ENCODE measurements at places on chromosomes 1 and 21.

- no peak for DNase-seq
Measured at GRCh38 chr1:57712846-57713245, 289.0 kb upstream of the DAB1 start.

DNA sequence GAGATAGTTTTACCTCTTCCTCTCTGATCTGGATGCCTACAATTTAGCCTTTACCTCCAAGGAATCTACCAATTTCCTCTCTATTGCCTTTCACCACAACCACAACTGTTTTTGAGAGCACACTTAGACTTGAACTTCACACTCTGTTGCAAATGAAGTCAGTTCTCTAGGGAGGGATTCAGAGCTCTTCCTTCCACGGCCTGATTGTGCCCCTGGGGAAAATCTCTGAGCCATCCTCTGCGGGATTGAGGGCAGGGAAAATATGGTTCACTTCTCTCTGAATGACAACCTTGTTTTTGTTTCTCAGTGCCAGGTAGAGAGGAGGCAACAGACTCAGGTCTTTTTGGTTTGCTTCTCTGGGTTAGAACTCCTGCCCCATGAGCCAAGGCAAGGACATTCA lies 35.4 kb upstream of the BCL10 start:
- no peak for DNase-seq

- DNase-seq = no peak
Measured at GRCh38 chr1:228073061-228073856, 9.2 kb upstream of the ARF1 start.

DNA sequence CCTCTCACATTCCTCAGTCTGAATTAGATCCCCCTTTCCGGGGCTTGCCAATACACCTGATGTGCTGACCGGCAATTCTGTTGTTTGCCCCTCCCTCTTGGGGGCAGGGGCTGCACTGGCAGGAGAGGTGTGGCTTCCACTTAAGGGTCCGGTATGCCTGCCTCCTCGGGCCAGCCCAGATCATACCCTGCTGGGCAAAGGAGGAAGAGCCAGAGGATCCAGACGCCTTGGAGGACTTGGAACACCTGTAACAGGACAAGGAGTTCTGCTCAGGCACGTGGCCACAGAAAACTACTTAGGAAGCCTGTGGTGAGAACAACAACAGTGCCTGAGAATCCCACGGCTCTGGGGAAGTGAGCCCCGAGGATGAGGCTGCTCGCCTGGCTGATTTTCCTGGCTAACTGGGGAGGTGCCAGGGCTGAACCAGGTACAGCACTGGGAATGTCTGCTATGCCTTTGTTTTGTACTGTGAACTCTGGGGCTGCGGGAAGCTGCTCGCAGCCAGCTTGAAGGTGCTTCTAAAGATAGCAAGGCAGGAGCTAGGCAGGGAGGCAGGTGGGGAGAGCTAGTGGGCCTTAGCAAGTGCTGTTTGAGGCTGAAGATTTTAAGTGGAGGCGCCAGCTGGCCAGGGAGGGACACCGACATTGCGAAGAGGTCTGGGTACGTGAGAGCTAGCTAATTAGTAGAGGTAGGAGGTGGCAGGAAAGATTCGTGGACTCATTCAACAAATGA lies at the start of gene SMPDL3B:
TSS of gene SMPDL3B (plus strand) at position 183 of the 732 bp plus-strand sequence. CDS start at position 367, 184 bp downstream.
- DNase-seq = no peak

GRCh38 chr1:170376801-170377385 lies 155.1 kb upstream of the GORAB start:
- no peak for DNase-seq

GRCh38 chr1:88079036-88079435 lies 605.0 kb upstream of the PKN2 start:
- DNase-seq = no peak

DNA sequence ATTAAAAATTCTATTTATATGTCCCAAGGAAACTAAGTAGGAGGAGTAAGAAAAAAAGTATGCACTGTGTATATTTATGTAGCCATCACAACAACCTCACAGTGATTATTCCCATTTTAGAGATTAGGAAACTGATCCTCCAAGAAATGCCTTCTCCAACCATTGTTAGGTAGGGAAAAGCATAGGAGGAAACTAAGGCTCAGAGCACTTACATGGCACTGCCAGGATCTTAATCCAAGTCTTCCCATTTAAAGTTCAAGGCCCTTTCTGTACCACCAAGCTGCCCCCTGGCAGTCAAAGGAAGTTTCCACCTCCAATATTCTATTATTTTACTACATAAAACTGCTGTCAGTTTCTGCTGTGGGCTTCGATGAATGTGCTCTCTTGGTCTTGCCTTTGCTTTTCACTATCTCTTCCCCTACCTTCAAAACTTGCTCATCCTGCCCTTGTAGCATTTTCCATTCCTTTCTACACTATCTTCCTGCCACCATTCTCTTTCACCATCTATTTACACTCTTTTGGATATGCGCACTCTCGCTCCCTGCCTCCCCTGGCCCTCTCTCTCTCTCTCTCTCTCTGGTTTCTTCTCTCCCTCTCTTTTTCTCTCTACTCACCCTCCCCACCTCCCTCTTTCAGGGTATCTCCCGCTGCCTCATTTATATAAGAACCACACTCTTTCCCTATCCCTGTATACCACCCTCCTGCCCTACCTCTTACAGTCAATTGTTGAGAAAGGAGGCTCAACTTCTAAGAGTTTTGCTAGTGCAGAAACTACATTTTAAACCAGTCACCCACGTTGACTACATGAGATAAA lies 34.0 kb downstream of the PUM1 start:
- no peak for DNase-seq

DNA sequence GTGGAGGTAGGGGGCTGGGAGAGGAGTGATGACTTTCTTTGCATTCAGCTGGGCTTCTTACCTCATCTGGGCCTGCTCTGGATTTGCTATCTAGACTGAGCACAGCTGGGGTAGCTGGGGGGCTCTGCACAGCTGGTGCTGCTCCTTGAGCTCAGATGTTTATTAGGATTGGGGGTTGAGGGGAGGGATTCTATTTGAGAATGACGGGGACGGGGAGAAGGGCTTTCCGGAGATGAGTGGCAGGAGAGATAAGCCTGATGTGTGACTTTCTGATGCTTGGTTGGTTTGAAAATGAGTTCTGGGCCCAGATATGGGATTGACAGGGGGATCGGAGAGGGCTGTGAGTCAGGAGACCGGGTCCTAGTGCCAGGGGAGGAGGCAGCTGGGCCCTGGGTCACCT lies 146.1 kb upstream of the CSF3R start:
- no peak for DNase-seq

DNA sequence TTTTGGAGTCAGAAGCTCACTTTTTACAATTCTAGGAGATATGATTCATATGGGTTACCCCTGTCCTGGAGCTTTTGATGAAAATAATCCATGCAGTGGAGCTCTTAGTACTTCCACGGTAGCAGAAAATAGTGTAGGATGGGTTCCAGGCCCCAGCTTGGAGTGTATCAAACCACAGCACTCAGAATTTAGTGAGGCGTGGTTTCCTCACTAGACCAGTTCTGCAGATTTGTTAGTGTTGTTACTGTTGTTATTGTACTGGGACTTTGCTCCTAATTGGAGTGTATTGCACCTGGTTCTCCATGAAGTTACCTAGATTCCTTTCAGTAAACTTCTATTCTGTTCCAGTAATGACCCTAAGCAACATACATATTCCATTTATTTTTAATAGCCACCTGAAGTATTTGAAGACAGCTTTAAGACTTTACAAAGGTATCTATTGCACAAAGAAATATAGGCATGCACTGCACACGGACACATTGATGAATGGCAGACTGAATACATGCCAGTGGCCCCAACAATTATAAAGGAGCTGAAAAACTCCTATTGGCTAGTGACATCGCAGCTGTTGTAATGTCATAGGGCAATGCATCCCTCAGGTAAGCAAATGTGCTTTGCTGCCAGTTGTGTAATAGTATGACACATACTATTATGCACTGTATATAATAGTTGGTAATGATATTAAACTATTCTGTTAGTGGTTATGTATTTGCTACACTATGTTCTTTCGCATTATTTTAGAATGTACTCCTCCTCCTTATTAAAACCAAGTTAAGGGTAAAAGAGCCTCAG lies 1058.0 kb downstream of the KCNT2 start:
- no peak for DNase-seq

- no peak for DNase-seq
Measured at GRCh38 chr1:238962941-238963340, 423.4 kb upstream of the CHRM3 start.

Data from activated naive CD4-positive, alpha-beta T cell (primary cell).